ENCODE measurements at places on chromosomes 6 and 20. TPM values are rescaled to one million over a fixed set of nuclear protein-coding genes. Genes with fewer than 3 reads are reported as not detected.

- no peak for DNase-seq
These were observed 176.8 kb downstream of the HTR1B start for GRCh38 chr6:77286541-77286940.

The OR2H1 gene
- not detected for total RNA-seq

GRCh38 chr6:140153703-140154102 is 779.3 kb upstream of the CITED2 start:
- DNase-seq, result peak; percentile 50

DNA sequence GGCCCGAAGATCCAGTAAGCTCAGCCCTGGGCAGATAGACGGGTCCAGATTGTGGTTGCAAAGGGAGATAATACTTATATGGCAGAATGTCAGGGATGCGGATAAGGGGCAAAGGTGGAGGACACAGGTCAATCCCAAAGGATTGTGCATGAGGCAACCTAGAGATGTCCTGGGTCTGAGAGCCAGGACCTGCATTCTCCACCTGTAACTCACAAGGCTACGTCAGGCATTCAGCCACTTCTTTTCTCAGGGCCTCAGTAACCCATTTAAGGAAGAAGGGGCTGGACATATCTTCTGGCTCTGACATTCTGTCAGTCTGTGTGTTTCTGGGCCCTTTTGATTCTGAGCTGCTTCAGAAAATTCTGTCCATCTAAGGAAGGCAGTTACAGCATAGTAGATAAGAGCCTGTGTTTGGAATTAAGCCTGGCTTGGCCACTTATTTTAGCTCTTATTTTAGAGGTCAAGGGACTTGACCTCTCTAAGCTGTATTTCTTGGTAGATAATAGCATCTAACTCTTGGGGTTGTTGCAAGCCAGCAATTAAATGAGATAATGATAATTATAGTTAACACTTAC is 40.2 kb downstream of the CNBD2 start:
- DNase-seq, result no peak

The PACRG gene
- not detected for total RNA-seq

- DNase-seq, result no peak
These were observed 49.0 kb downstream of the SOBP start for GRCh38 chr6:107538856-107539387.

DNA sequence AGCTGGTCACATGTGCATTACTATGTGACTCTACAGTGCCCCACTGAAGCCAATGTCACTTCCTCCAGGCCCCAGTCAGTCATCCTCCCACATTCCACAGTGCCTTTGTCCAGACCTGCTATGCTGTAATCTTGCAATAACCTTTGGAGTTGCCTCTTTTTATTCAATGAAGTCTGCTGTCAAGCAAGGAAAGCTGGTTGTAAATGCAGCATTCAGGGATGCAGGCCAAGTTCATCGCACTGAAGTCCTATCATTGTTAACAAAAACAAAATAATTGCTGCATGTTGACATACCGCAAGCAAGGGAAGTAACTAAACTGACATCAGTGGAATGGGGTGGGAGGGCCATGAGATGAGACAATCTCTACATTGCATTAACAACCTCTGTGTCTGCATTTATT is 131.2 kb upstream of the CDYL start:
- DNase-seq, result peak; percentile 20

GRCh38 chr20:38828514-38829295 is 23.2 kb downstream of the PPP1R16B start:
- DNase-seq, result no peak

The CST2 gene
- not detected for total RNA-seq

DNA sequence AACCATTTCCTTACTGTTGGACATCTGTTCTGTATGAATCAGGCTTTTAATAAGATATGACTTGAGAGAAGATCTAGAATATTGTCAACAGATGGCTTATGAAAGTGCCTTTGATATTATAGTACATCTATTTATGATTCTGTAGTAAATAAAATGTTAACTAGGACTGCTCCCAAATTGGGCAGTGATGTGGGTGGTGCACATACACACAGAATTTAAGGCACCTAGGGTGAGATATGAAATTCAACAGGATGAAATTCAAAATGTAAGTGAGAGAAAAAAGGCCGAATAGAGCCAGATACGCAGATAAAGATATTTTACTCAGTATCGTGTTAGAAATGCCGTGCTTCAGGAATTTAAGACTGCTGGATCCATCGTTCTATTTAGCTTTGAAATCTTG is 26.3 kb downstream of the FAM50B start:
- DNase-seq, result no peak

DNA sequence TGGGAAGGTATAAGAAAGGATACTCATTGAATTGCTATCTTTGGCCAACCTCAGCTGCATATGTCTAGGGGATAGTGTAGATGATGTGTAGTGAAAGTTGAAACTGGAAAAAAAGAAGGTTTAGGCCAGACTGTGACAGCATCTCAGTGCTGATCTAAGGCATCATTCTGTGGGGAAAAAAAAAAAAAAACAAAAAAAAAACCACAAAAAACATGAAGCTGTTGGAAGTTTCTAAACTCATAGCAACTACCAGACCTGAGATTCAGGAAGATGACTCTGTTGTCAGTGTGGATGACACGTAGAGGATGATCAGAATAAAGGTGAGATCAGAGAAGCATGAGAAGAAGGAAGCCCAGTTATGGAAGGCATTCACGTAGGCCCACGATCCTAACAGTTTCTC is 100.8 kb upstream of the CNKSR3 start:
- no peak for DNase-seq

GRCh38 chr6:41939176-41939847 is 2.3 kb downstream of the CCND3 start:
- DNase-seq, result peak; percentile 43

Measured in IMR-90 (cell line).